ENCODE measurements at places on chromosomes 5 and 9.

GRCh38 chr5:152218694-152219093, 186.4 kb downstream of the NMUR2 start:
- DNase-seq = peak; percentile 49

GRCh38 chr9:22415941-22416691, 30.5 kb upstream of the DMRTA1 start:
- DNase-seq = no peak

GRCh38 chr9:38423973-38424843, at the start of gene IGFBPL1:
Gene IGFBPL1 (minus strand): TSS chr9:38424454. CDS start chr9:38424424, 30 bp downstream.
- peak; percentile 17 for DNase-seq

DNA sequence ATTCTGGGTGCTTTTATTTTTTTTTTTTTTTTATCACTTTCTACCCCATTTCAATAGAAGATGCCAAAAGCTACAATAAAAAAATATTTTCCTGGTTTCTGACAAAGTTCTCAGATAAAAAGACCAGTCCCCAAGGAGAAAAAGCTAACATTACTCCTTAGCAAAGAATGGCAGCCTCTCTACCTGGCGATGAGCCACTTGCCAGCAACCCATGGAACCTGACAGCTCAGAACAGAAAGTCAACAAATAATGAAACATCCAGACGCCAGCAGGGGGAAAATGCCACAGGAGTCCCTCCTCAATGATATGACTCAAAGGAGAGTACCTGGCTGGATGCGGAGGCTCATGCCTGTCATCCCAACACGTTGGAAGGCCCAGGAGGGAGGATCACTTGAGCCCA, 123.2 kb downstream of the MYO10 start:
- DNase-seq = peak; percentile 35

DNA sequence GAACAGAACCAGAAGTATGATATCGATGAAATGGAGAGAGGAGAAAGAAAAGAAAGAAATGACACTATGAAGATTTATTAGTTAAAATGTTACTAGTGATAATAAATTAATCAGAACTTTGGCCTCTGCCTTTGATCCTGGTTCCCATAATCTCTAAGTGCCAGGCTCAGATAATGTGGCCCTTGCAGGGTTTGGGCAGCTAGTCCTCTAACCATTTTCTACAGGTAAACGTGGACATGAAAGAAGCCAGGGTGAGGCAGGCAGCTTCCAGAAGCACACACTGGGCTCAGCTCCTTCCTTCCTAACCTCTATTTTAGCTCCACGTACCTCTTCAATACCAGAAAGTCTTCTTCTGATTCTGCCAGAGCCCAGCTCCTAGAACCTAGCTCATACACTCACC, 30.6 kb downstream of the SYK start:
- no peak for DNase-seq

DNA sequence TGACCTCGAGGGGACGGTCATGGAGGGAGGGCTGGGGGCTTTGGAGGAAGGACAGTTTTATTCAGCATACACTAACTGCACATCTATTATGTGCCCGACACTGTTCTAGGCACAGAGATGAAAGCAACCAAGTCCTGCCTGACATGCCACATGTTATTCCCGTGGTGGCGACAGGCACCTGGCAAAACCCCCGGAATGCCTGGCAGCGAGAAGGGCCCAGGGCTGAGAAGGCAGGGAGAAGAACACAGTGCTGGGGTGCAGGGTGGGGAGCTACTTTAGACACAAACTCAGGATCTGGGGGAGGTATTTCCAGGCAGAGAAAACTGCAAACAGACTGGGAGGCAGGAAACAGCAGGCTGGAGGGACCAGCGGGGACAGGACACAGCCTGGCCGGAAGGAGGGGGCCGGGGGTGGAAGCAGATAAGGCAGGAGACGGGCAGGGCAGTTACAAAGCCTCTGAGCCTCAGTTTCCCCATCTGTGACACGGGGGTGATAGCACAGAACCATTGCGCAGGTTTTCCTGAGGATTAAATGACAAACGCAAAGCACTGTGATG, 77.7 kb downstream of the STK10 start:
- DNase-seq = no peak

GRCh38 chr9:129446828-129447550, 173.9 kb downstream of the C9orf50 start:
- peak; percentile 81 for DNase-seq

DNA sequence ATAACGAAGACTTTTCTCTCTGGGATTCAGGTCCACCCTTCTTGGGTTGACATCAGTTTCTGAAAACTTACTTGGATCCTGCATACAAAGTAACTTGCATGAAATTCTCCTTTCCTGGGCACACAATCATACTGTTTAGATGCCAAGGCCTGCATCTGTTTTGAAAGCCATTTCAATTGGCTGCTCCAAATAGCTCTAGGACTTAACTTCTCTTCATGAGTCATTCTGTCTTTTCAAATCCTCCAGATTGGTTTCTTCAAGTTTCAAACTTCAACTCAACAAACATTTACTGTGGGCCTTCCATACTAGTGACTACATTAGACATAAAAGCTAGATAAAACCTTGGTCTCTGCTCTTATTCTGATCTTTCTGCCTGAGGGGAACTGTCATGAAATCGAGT, 54.8 kb upstream of the HMHB1 start:
- no peak for DNase-seq

DNA sequence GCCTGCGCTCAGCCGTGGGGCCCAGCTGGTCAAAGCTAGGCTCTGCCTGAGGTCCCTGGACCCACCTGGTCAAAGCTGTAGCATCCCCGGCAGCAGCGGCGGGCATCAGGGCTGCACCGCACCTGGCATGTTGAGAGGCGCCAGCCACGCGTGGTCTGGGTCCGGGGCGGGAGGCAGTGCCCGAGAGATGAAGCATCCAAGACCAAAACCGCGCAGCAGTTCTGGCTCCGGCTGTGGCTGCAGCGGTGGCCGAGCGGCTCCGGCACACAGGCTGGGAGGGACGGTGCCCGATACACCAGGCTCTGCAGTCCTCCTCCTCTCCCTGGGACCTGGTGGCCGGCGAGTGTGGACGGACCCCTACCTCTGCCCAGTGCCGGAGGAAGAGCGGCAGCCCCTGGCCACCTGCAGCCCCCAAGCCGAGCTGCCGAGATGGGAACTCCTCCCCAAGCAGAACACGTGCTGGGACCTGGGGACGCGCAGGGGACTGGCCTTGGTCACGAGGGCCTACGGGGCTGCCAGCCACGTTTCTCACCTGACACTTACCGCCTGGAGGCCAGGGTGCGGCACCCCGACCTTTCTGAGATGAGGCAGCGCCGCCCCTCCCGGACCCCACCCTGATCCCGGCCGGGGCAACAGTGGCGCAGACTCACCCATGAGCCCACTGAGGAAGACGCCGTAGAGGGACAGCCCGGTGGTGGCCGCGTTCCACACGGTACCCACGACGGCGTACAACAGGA, 33.0 kb downstream of the SLC9A3 start:
- DNase-seq = peak; percentile 74

DNA sequence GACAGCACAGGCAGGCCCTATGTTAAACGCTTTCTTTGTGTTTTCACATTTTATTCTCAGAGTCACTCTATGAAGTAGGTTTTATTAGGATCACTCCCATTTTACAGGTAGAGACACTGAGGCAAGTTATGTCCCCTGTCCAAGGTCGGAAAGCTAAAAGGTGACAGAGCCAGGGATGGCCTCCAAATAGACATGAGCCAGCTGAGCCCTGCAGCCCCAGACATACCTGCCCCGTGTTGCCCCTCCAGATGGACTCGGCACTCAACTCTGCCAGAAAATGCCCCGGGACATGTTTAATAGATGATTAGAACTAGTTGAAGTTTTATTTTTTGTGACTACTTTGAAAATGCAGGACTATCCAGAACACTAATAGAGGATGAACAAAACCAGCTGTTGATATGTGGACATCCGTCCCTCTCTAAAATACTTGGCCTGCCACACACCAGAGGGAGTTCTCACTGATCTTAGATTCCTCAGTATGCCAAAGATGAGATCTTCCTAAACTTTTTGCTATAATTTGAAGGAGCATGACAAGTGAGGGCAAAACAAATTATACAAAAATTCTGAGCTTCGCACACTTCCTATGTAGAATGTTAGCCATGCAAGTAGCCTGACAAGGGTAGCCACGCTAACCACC, 258.6 kb upstream of the ADAMTS16 start:
- DNase-seq = no peak

GRCh38 chr5:135087950-135088349, 53.9 kb upstream of the PITX1 start:
- no peak for DNase-seq

DNA sequence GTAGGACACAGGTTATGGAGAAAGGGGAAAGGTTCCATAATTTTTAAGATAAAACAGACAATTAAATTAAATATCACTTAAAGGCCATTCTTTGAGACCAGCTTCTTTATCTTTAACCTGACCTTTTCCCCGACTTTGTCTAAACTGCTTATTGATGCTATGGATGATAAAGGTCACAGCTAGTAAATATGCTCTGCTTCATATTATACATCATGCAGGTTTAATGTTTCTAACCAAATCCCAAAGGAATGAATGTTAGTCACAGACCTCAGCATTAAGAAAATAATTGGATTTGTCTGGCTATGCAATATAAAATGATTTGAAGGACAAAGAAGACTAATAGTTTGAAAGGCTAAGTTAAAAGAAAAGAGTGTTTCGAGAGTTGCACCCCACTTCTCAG, 147.6 kb downstream of the ST8SIA4 start:
- no peak for DNase-seq

DNA sequence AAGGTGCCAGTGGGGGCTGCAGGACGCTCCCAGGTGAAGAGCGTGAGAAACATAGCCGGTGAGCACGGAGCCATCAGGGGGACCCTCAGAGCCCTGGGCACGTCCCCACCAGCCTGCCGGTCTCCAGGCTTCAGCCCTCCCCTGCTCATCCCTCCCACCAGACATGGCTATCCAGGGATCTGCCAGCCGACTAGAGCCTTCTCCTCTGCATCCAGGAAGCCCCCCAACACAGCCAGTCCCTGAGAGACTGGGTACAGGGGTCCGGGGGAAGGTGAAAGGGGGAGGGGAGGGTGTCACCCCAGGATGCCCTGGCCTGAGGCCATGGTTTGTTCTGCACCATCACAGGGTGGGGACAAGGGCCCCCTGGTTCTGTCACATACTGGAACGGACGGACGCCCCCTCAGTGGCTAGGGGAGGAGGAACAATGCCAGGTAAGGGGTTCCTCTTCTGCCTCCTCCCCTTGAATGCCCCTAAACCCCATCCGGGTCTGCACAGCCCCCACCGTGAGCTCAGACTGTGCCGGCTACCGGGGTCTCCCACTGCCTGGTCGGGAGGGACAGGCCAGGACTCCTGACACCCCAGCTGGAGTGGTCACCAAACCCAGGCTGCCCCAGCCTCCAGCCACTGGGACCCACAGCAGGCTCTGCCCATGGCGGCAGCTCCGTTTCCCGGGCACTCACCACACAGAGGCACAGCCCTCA, 34.3 kb downstream of the NACC2 start:
- DNase-seq = no peak

DNA sequence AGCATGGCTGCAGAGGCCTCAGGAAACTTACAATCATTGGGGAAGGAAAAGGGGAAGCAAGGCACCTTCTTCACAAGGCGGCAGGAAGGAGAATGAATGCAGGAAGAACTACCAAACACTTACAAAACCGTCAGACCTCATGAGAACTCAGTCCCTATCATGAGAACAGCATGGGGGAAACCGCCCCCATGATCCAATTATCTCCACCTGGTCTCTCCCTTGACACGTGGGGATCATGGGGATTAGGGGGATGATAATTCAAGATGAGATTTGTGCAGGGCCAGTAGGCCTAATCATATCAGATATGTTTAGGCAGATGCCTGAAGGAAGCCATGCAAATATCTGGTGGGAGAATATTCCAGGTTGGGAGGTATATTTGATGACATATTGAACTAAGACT, 1176.4 kb upstream of the CDH18 start:
- DNase-seq = no peak

GRCh38 chr9:29514336-29514735, 1941.1 kb upstream of the C9orf72 start:
- DNase-seq = no peak

DNA sequence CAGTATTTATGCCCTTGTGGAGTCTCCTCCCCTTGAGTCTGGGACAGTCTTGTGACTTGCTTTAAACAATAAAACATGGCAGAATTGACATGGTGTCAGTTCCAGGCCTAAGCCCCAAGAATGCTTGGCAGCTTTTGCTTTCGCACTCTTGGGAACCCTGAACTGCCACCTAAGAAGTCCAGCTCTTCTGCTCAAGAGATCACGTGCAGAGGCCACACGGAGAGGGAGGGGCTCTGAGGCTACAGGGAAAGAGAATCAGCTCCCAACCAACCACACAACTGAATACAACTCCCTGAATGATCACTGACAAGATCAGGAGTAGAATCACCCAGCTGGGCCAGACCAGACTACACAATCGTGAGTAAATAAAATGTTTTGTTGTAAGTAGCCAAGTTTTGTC, 97.6 kb downstream of the MED27 start:
- no peak for DNase-seq

DNA sequence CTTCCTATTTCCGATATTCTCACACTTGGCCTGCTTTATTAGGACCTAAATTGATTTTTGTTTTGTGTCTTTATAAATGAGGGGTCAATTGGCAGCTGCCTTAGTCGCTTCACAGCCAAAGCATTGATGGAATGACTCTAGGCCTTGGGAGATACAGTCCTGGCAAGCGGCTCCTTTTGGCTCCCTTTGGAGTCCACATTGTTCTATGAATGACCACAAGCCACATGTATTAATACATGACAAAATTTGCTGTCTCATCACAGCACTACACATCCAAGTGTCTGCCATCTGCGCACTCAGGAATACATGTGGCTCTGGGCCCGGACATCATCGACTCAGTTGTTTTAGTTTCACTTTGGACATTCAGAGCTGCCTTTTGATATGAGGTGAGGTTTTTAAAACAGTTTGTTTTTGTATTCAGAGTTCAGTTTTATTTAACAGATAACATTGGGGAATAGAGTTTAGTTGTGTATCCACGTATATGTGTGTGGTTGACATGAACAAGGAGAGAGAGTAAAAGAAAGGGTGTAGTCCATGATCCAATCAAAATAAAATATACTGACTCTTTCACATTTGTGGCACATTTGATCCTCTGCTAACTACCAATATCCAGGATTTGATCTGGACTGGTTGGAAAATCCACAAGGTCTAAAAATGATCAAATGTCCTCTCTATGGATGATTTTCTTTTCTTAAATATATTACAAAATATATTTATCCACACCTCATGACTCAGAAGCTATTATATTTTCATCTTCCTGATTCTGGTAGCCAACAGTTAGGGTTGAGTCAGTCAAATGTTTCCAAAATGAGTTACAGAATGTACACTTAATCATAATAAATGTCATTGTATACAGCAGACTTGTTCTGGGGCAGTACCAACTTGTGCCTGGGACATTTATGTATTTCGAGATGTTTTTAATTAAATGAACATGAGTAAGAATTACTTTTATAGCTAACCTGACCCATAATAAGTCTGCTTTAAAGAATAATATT, 114.0 kb upstream of the MTAP start:
- no peak for DNase-seq

GRCh38 chr5:14767735-14768507, 103.4 kb downstream of the OTULIN start:
- DNase-seq = peak; percentile 64

- no peak for DNase-seq
These were observed 2.5 kb upstream of the EDF1 start for GRCh38 chr9:136868644-136869043.
